Stimulated activated CD8-positive, alpha-beta memory T cell treated with anti-CD3 and anti-CD28 coated beads, Interleukin-2, amount 100 ng/mL, for 1 hour (primary cell): ENCODE measurements at places on chromosomes 4 and X.

- no peak for DNase-seq
These were observed 35.3 kb upstream of the PTPN13 start for GRCh38 chr4:86558797-86559196.

DNA sequence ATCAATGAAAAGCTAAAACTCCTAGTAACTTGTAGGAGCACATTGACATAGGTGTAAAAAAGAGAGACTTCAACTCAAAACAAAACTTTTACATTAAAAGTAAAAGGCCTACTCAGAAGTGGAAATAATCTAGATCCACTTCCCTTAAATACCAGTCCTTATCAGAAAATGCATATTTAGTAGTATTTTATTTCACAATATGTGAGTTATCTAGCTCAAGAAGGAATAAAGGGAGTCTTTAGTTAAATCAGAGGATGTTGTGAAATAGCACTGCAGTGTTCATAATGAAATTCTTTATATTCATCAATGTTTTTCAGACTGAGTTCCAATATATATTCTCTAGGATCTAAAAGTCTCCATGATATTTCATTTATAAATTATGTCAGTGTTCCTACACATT lies 715.0 kb downstream of the GRID2 start:
- DNase-seq = no peak

DNA sequence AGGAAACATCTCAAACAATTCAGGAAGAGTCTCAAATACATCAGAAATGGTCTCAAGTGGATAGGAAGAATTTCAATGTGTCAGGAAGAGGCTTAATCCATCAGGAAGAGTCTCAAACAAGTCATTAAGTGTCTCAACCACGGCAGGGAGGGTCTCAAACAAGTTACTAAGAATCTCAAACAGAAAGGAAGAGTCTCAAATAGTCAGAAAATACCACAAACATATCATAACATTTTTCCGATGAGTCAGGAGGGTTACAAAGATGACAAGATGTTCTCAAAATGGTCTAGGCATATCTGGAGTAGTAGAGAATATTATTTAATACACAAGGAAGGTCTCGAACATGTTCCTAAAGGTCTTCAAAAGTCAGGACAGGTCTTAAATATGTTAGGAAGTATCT lies 109.3 kb upstream of the USP9X start:
- no peak for DNase-seq

- no peak for DNase-seq
These were observed 18.5 kb upstream of the OPN1LW start for GRCh38 chrX:154125391-154126040.

DNA sequence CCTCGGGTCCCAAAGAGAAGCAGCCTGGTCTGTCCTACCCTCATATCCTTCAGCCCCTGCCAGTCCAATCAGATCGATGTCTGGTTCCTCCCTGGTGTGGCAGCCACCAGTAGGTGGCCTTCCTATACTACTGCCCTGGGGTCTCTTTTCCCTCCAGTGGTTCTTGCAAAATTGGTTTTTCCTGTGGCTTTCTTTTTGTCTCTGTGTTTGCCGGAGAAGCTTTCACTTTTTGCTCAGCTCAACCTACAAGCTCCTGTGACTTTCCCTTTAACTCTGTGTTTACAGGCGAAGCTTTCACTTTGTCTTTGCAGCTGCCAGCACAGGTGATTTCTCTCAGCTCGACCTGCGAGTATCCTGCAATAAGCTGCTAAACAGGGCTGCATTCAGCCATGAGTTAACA lies 46.8 kb downstream of the UGT2A3 start:
- no peak for DNase-seq

DNA sequence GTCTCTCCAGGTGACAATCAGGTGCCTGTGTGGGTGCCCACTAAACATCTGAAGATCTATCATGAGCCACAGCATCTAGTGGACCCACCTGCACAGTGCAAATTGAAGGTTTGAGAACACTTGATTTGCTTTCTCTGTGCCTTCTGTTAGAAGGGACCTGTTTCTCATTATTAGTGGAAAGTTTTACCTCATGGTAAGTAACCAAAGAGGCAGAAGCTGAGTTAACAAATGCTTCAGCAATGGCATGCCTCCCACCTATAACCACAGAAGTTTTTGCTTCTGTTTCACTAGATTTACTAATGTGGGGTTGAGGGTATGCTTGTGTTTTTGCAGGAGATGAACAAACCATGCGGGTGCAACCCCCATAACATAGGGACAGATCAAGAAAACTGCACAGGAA lies 297.4 kb upstream of the DKK2 start:
- DNase-seq = no peak

DNA sequence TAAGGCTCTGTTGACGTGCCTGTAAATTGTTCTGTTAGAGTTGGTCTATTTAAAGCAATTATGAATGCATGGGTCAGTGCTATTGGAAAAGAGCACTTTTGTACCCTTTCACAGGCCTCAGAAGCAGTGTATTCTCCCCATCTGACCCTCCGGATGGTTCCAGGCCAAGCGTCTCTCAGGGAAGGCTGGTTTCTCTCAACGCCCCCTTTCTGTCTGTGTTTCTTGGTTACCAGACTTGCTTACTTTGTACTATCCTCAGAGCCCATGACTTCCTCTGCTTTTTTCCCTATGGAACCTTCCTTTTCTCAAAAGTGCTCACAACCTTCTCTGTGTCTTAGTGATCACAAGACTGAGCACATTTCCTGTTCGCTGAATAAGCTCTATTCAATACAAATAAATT lies 559.3 kb upstream of the ZFP42 start:
- DNase-seq = no peak
